Central memory CD8-positive, alpha-beta T cell (primary cell): ENCODE measurements at places on chromosomes 3 and 15.
A peak's percentile ranks its signal among the peaks of the same experiment; 100 is the strongest.

GRCh38 chr3:1456781-1457311 is 364.0 kb downstream of the CNTN6 start:
- no peak overlapping the region for H3K4me3 ChIP-seq
- DNase-seq, result no peak
- no peaks in the 10 kb centered on the region for H3K36me3 ChIP-seq

DNA sequence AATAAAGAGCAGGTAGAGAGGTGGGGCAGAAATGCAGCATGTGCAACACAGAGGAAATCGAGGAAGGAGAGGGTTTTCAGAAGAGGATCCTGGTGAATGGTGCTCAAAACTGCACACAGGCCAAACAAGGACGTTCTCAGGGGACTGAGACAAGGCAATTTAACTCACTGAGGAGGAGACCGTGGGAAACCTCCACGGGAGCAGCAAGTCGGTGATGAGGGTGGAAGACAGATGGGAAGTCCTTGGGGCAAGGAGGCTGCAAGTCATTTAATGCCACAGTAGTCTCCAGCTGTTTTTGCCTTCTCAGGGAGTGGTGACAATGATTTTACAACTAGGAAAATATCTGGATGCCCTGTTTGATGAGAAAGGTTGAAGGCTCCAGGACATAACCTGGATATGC is 11.5 kb upstream of the PDIA5 start:
- no peaks in the 10 kb centered on the region for H3K4me1 ChIP-seq
- peaks cover 26% of the 10 kb centered on the region for H3K27me3 ChIP-seq
- no peak overlapping the region for H3K27ac ChIP-seq
- no peak for DNase-seq
- no peak overlapping the region for H3K4me3 ChIP-seq

DNA sequence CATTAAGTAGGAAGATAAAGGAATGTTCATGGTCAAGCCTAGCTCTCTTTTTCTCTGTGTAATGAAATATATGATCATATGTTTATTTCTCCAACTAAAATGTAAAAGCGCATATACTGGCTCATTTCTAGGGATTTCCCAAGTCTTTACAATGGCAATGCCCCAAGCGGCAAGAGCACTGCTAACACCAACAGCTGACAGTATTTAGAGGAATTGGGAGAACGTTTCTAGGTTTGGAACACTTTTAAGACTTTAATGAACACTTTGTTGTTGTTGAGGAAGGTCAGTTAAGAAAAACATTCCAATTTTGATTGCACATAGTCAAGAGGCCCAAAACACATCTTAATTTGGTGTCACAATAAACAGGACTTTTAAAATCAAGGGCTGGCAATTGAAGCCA is 132.7 kb downstream of the ATP8B4 start:
- no peaks in the 10 kb centered on the region for H3K36me3 ChIP-seq
- H3K27ac ChIP-seq, result no peak overlapping the region
- no peak overlapping the region for H3K4me3 ChIP-seq
- H3K27me3 ChIP-seq, result no peaks in the 10 kb centered on the region
- no peak for DNase-seq

DNA sequence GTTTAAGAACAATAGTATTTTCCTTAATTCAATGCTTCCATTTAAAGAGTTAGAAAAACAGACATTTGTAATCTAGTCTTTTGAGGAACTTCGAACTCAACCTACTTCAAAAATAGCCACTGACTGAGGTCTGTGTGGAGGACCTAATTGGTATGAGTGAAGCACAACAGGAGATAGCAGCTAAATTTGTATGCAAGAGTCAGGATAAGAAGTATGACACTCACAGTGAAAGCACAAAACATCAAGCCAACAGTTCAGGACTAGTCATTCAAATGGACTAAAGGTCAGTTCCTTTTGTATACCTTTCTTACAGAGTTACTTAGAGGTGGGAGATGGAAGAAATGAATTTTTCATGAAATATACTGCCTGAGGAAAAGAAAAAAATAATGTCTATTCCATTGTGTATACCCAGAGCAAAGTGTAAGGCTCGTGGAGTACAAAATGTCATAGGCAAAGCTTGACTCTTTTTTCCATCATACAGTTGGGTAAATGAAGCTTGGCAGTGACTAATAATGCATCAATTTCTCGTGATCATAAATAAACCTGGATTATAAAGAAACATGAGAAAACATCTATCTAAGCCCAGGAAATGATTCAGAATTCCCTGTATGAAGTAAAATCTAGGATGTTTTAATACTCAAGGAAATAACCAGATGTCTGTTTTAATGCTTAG is 1005.2 kb upstream of the CADM2 start:
- no peak overlapping the region for H3K4me3 ChIP-seq
- H3K36me3 ChIP-seq, result no peaks in the 10 kb centered on the region
- DNase-seq, result no peak

GRCh38 chr3:139558351-139559266 is 19.1 kb upstream of the RBP1 start:
- peaks cover 12% of the 10 kb centered on the region for H3K27me3 ChIP-seq
- no peaks in the 10 kb centered on the region for H3K36me3 ChIP-seq
- H3K4me3 ChIP-seq, result no peak overlapping the region
- H3K4me1 ChIP-seq, result no peaks in the 10 kb centered on the region
- no peak overlapping the region for H3K27ac ChIP-seq
- no peak for DNase-seq

GRCh38 chr3:141331377-141332318 is 36.7 kb upstream of the ZBTB38 start:
- no peaks in the 10 kb centered on the region for H3K4me1 ChIP-seq
- H3K27ac ChIP-seq, result no peak overlapping the region
- no peaks in the 10 kb centered on the region for H3K36me3 ChIP-seq
- no peaks in the 10 kb centered on the region for H3K27me3 ChIP-seq
- H3K4me3 ChIP-seq, result no peak overlapping the region
- no peak for DNase-seq

DNA sequence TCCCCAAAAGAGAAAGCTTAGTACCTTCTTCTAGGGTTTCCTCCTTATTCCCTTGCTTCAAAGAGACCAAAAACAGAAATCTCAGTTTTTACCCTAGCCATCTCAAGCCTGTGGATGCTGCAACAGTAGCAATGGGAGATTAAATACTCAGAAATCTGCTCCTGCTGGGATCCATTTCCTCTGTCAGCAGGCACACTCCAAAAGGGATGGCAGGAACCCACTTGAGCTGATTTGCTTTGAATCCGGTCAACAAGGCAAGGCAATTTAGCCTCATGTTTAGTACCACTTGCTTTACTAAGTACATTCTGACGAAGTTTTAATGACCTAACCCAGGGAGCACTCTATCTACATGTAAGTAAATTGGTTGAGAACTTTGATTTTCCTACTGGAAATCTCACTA is 590.0 kb upstream of the ADAMTS9 start:
- H3K36me3 ChIP-seq, result no peaks in the 10 kb centered on the region
- DNase-seq, result no peak
- H3K27me3 ChIP-seq, result no peaks in the 10 kb centered on the region
- no peak overlapping the region for H3K4me3 ChIP-seq

DNA sequence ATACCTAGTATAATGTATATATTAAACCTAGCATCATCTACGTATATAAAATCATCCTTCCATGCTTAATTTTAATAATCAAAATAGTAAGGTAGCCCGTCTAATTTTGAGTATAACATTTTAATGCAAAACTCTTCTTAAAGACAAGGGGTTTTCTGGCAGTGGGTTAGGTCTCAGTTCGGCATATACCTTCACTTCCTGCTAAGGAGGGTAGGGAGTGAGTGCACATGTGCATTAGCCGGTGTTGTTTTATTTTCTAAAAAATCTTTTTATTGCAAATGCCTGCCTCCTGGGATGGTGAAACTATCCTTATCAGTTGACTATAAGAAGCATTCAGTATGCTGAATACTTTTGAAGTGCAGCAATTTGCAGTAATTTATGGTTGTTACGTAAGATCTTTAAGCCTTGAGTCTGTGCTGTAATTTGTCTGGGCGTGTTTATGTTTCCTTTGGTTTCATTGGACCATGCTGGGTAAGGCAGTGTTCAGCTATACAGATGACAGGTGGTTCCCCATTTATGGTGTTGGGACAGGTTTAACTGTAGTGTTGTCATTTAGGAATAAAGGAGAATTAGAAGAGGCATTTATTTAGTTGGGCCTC is 11.7 kb downstream of the ARHGEF26 start:
- DNase-seq, result no peak
- peaks cover 21% of the 10 kb centered on the region for H3K27me3 ChIP-seq
- no peak overlapping the region for H3K4me3 ChIP-seq
- no peak overlapping the region for H3K27ac ChIP-seq
- no peaks in the 10 kb centered on the region for H3K36me3 ChIP-seq
- no peaks in the 10 kb centered on the region for H3K4me1 ChIP-seq

DNA sequence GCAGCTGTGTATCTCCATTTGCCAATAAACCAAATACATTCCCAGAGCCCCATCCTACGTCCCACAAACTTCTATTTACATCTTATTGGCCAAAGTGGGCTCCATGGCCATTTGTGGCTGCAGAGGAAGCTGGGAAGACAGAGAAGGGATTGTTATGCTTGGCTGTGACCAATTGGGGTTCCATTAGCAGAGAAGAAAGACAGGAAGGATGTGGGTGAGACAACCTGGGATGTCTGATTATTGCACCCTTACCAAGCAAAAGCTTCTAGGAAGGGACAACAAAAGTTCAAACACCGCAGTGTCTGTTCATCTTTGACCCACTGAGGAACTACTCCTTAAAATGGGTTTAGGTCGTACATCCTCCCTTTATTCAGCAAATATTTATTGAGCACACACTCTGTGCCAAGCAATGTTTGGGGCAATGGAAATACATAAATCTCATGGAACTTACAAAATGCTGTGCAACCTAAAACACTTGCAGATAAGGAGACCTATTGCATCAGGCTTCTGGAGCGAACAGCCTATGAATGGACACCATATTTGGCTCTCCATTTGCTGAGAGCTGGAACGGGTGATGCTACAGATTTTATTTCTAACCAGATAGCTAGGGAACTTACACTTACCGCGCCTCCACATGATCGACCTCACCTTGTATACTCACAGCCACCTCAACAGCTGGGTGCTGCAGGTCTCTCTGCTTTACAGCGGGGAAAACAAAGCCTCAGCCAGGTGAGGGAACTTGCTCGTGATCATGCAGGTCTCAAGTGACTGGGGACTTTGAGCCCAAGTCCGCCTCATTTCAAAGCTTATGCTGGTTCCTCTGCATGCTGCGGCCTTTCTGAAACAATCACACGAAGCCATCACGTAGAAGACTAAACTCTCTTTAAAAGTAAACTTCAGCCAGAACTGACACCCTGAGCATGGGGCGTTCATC is 21.4 kb upstream of the NR2E3 start:
- H3K27me3 ChIP-seq, result peaks cover 27% of the 10 kb centered on the region
- no peak for DNase-seq
- H3K4me3 ChIP-seq, result no peak overlapping the region
- H3K4me1 ChIP-seq, result no peaks in the 10 kb centered on the region

GRCh38 chr15:83605111-83605945 is 48.6 kb upstream of the ADAMTSL3 start:
- peaks cover 10% of the 10 kb centered on the region for H3K27me3 ChIP-seq
- H3K4me3 ChIP-seq, result no peak overlapping the region
- no peak overlapping the region for H3K27ac ChIP-seq

GRCh38 chr3:151923901-151924300 is 50.5 kb downstream of the SUCNR1 start:
- no peak for DNase-seq
- H3K27ac ChIP-seq, result no peak overlapping the region

GRCh38 chr3:186052096-186052840 is 56.6 kb downstream of the ETV5 start:
- H3K4me3 ChIP-seq, result no peak overlapping the region
- H3K27ac ChIP-seq, result no peak overlapping the region
- no peak for DNase-seq
- peaks cover 87% of the 10 kb centered on the region for H3K27me3 ChIP-seq

DNA sequence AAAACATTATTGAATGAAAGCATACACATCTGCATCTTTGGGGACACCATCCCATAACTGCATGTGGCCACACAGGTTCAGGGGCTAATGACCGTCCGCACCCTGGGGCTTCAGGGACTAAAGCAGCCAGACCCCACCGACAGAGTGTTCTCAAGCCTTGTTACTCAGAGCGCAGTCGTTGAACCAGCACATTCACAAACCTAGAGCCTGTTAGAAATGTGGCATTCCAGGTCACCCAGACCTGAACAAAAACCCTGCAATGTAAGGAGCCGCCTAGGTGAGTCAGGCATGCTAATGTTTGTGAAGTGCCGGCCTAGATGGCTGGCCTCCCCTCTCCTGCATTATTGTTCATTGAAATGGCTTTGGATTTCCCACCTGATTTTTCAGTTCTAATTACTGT is 52.3 kb upstream of the HACD2 start:
- H3K36me3 ChIP-seq, result no peaks in the 10 kb centered on the region
- H3K27me3 ChIP-seq, result peaks cover 26% of the 10 kb centered on the region
- no peaks in the 10 kb centered on the region for H3K4me1 ChIP-seq
- DNase-seq, result no peak

DNA sequence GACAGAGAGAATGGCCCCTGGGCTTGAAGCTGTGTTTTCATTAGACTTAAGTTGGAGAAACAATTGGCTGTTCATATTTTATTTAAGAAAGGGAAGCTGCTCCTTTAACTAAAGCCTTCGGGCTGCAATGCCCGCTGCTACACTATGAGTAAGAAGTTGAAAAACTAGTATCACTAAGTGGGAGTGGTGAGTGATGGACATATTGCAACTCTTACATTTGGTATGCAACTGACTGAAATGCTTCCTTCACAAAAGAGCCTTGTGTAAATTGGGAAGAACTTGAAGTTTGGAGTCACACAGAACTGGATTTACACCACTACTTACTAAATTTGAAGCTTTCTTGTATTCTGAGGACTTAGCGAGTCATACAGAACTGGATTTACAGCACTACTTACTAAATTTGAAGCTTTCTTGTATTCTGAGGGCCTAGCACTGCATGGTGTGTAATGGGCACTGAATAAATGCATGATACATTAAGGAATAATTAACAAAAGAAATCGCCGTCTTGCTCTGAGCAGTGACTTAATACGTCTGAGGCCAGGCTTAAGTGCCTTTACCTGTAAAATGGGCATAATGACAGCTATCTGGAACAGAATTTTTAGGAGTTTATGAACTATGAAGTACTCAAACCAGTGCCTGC is 149.5 kb downstream of the RYR3 start:
- H3K27ac ChIP-seq, result no peak overlapping the region
- no peaks in the 10 kb centered on the region for H3K36me3 ChIP-seq
- DNase-seq, result no peak
- H3K4me1 ChIP-seq, result no peaks in the 10 kb centered on the region

DNA sequence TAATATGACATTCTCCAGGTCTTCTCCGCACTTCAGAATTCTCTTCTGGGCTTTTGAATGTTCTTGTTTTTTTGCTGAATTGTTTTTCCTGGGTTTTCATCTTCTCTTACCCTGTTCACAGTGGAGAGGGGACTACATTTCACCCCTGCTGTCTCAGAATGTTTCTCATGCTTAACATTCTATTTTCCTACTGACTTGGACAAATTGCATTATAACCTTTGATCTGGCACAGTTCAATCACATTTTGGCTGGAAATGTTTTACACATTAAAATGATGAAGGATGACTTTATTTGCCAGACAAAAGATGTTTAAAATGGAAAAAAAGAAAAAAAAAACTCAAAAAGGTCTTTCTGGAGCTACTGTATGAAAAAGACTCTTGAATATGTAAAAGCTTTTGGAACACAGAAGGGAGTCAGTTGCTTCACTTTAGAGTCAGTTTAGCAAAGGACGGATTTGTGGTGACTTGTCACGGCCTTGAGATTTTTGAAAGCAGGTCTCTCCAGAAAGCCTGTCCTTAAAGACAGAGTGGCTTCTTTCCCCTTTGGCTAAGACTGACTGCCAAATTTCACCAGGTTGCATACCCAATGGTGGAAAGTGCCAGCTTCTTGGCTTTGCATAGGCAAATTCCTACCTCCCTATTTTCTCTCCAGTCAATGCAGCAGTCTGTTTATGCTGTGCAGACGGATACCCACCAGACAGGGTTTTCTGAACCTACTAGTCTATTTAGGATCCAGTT is 401.0 kb upstream of the TBL1XR1 start:
- H3K4me3 ChIP-seq, result peak overlapping the region; percentile 66
- H3K4me1 ChIP-seq, result peaks cover 80% of the 10 kb centered on the region
- H3K36me3 ChIP-seq, result peaks cover 4% of the 10 kb centered on the region
- H3K27ac ChIP-seq, result peak overlapping the region; percentile 90
- H3K27me3 ChIP-seq, result no peaks in the 10 kb centered on the region
